ENCODE measurements at places on chromosomes 4 and X.

GRCh38 chr4:75672461-75673026, 667 bp downstream of the G3BP2 start:
- DNase-seq = peak; percentile 50

GRCh38 chr4:161419822-161420221, 744.0 kb downstream of the FSTL5 start:
- DNase-seq = no peak

- DNase-seq = no peak
Measured at GRCh38 chr4:168868802-168869201, 141.3 kb downstream of the CBR4 start.

DNA sequence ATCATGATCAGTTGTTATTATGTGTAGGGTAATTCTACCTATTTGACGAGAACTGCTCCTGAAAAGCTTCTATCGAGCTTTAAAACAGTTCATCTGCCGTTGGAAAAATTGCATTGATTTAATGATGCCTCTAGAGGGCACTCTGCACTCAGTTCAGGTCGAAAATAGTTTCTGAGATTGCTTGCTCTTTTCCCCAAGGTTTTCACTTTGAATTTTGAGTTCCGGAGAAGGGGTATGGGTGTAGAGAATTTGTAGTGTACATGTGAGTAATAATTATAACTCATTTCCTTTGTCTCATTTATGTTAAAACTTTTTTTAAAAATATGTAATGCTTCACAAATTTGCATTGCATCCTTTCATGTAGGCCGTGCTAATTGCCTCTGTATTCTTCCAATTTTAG, 28.4 kb upstream of the TNIP3 start:
- DNase-seq = peak; percentile 26

DNA sequence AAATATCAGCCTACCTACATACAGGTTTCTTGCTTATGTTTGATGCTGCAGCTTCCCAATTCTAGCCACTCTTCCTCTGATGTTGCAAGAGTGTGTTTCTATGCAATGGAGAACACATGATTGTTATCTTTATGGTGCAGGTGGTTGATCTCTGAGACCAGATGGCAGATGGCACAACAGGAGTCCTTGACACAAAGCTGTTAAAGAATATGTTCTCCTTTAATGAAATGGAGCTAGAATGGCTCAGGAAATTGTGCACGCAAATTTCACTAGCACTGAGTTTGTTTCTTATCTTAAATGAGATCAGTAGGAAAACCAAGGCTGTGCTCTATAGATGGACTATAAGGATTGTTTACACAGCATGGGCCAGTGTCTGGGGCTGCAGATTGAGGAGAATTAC, 29.9 kb upstream of the TTC29 start:
- no peak for DNase-seq

DNA sequence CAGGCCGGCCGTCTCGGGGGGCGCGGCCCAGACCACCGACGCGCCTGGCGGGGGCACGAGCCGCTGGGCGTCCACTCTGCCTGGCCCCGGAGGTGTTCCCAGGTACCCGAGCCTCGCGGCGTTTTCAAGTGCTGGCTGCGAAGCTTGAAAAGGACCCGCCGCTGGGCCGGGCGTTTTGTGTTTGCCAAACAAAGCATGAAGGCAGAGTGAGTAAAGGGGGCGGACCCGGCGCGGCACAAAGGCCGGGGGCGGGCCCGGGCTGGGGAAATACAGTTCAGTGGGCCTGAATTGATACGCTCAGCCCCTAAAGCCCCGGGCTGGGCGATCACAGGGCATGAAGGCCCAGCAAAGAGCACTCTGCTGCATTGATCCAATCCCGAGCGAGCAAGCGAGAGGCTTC, 65.4 kb downstream of the SOX3 start:
- no peak for DNase-seq

GRCh38 chr4:2057382-2058065, 1.6 kb upstream of the NAT8L start:
- no peak for DNase-seq

DNA sequence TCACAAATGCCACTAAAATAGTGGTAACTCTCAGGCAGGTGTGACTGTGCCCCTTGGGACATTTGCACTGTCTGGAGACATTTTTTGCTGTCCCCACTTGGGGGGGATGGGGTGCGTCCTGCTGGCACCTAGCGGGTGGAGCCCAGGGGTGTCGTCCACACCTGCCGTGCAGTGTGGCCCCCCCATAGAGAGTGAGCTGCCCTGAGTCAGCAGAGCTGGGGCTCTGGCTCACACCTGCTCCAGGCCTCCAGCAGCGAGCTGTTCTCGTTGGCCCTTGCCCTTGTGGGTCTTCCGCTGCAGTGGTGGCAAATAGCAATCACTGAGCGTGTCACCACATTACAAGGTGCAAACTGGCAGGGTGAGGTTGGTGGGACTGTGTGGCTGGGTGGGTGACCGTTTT, 64.6 kb downstream of the CLDN34 start:
- DNase-seq = no peak

Data from urothelium cell line (cell line).